ENCODE measurements at places on chromosomes 1 and 21.

GRCh38 chr1:18693256-18694098 is 62.8 kb downstream of the PAX7 start:
- no peak for DNase-seq

GRCh38 chr1:47683401-47683800 is 245.6 kb downstream of the FOXD2 start:
- no peak for DNase-seq

DNA sequence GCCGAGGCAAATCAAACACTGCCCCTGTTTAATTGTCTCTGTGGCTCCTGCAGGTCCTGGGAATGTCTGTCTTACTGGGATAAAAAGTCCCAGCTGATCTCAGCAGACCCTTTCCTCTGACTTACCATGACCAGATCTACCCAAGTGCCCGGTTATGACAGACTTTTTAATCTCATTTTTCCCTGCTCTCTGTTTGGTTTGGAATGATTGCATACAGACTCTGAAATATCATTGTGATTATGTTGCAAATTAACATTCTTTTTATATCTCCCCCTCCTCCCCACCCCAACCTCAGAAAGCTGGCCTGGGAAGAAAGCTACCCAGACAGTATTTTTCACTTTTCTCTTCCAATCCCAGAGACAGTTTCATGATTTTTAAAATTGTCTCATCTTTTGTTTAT is 16.3 kb downstream of the RAB7B start:
- no peak for DNase-seq

GRCh38 chr1:177423090-177423489 is 252.3 kb downstream of the BRINP2 start:
- DNase-seq, result no peak

GRCh38 chr1:35505911-35506798 is 51.0 kb downstream of the KIAA0319L start:
- no peak for DNase-seq
